NCI-H2081 treated with DMSO at 0.1 percent for 48 hours (cell line): ENCODE measurements at places on chromosomes 1 and 21.

GRCh38 chr1:52474807-52475206 is 70.4 kb downstream of the PRPF38A start:
- DNase-seq, result no peak

DNA sequence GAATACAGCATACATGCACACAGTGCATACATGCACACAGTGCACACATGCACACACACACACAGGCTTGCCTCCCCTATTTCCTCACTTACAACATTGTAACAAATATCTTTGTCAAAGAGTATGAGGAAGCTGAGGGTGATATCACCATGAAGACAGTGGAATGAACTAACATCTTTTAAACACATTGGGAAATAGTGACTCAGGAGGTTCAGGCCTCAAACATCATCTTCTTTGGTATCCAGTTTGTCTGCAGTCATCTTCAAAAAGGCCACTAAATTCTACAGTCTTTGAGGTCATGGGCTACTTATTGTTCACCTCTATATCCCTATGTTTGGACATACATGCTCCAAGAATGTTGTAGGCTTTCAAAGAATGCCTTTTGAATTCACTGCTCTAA is 2.1 kb upstream of the LCE2B start:
- DNase-seq, result no peak

GRCh38 chr1:45033356-45033755 is 21.3 kb downstream of the UROD start:
- DNase-seq, result no peak

DNA sequence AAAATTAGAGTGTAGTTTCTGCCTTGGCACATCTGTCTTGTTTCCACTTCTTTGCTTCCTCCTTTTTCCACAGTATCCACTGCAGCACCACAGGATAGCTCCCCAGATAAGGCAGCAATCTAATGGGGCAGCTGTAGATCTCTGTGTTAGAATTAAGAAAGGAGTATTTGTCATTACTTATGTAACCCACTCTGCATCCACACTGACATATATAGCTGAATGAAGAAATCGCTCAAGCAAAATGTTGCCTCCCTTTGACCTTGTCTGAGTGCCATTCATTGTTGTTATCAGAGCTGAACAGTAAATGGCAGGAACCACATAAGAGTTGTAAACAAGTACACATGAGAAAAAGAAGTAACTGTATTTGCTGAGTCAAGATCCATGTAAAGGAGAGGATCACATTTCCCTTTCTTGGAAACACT is 45.9 kb upstream of the DPH5 start:
- no peak for DNase-seq

DNA sequence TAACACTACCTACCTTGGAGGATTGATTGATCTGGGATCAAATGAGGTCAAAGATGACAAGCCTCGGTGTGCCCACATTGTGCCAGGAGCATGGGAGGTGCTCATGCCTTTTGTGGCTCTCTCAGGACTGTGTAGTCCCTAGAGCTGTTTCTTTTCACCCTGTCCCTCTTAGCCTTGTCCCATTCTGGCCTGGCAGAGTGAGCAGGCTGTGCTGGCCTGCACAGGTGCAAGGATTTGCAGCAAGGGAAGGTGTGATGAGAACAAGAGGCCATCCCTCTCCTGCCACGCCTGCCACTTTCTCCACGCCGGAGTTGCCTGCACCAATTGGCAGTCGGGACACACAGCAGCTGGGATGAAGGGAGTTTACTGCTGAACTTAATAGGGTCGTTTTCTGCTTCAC is 410.6 kb upstream of the VAMP3 start:
- DNase-seq, result no peak

DNA sequence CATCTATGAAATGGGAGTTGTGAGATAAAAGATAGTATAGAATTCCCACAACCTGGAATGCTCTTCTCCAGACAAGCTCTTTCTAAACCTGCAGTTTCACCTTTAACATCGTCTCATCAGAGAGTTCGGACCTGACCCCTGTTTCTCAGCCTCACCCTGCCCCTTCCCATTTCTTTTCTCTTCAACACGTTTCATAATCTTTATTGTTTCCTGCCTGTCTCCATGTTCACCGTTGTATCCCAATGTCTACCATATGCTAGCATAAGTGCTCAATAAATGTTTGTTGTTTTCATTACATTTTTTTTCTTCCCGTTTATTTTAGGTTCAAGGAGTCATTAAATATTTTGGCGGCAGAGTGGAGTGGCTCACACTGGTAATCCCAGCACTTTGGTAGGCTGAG is 32.4 kb downstream of the SESN2 start:
- no peak for DNase-seq

GRCh38 chr21:16116069-16116468 is 386.3 kb downstream of the USP25 start:
- no peak for DNase-seq

DNA sequence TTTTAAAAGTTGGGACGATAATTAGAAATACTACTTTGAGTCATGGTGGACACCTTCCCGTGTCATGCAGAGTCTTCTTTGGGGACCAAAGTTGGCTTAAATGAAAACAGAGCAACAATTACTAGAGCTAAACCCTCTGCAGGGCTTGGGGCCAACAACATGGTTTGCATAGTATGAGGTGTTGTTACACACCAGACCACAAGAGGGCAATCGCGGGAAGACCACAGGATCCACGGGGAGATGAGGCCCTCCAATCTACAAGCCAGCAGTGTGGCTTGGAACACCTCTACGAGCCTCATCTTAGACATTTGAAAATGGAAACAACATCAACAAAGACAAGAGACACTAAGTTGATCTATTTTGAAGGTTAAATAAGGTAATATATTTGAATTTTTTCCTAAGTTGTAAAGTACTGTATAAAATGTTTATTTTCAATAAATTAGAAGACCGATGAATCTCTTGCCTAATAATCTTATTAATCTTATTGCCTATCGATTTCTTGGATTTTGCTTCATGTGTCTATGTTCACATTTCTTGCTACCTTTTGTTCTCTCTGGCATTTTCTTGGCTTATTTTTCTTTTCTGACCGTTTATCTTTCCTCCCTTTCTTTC is 8.2 kb upstream of the SMCP start:
- no peak for DNase-seq

- no peak for DNase-seq
These were observed 11.6 kb downstream of the FAAH start for GRCh38 chr1:46405724-46406123.

DNA sequence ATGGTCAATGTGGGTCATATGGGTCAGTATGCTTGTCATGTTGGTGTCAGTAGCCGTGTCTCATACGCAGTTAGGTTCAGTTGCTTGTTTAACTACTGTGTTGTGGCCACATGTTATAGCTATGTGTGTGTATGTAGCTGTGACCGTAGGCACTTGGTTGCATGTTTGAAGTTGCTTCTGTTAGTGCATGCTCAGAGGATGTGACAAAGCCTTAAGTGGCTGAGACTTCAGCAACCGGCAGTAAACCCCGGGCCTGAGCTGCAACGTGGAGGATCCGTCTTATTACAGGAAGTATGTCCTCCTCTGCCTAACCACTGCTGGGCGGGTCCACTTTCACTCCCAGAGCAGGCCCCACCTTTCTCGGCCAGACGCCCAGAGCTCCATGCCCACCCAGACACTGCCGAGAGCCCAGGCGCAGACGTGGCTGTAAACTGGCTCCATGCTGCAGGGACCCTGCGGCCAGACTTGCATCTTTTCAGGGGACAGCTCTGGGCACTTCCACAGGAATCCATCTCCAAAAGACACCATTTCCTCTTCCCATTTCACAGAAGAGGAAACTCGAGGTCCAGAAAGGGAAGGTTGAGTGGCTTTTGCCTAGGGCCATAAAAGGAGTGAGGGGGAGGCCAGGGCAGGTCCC is 2.2 kb downstream of the TCEA3 start:
- no peak for DNase-seq

GRCh38 chr1:224588515-224588914 is 27.6 kb upstream of the CNIH3 start:
- no peak for DNase-seq

DNA sequence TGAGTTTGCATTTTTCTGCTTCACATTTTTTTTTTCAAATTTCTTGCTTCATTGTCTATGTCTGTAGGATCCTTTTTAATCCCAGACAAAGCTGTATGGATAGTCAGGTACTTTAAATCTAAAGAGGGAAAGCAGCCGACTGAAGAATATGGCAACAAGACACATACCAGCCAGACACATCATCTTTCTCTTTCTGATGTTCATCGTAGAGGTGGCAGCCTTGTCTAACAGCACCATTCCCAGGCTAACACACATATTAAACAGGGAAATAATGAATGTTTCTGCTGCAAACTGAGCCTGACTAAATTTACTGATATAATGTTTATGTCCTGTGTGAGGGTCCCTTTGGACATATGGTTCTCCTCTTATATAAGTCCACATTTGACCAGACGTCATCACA is 3.7 kb upstream of the TEKT2 start:
- DNase-seq, result no peak

DNA sequence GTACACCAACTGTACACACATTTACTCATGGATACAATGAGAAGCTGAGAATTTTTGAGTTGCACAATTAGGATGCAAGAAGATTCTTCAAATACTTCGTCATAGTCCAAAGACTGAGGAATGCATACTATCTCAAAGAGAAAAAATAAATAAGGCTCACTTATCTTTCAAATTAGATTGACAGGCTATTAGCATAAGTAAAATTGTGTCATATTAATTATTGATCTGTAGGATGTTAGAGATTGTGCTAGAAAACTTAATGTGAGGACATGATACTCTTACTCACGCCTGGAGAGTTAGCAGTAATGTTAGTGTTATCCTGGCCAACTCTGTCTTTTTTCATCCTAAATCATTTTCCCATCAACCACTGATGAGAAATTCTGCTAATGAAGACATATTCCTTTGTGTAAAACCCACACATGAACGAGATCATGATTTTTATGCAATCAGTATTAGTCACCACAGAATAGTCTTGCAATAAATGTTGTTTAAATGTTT is 659.0 kb downstream of the LTN1 start:
- DNase-seq, result no peak

DNA sequence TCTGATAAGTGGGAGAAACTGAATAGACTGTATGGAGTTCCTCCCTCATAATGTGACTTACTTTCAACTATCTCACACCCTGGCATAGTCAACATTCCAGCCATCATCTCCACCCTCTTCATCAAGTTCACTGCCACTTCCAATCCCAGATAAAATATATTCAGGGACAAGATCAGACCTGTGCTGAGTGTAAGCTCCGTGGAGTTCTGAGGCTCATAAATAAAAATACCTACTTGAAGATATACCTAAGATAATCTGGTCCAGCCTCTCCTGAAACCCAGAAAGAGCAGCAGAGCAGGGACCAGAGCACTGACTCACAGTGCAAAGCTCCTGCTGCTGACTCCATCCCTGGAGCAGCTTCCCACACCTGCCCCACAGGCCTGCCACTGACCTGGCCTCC is 1.7 kb upstream of the LCE7A start:
- DNase-seq, result no peak

DNA sequence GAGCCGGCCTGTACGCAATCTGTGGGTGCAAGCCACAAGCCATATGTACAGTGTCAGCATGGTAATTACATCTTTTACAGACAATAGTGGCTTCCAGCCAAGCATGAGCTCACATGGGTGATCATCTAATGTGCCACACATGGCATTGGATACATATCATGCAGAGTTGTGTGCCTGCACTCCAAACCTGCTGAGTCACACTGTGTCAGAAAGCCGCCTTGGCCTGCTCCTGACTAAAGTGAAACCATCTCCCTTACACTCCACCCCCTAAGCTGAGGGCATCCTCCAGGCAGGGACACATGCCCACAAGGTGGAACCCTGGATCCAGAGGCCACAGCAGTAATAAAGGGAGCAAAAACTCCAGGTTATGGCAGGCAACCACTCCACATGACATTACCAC is 72.5 kb downstream of the KCNT2 start:
- DNase-seq, result no peak

DNA sequence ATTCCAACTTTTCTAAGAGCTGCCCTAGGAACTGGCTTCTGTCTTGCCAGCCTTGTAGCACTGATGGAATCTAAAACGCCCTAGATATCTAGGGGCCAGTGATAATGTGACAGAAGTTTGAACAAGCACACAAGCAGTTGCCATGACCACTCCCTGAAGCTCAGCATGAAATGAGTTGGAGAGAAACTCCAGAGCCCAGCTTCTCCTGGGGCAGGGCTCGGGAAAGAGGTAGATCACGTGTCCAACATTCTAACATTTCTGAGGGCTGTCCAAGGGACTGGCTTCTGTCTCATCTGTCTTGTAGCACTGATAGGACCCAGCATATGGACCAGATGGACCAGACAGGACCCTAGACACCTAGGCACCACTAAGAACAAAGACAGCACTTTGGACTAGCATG is 37.9 kb downstream of the OMA1 start:
- DNase-seq, result no peak

DNA sequence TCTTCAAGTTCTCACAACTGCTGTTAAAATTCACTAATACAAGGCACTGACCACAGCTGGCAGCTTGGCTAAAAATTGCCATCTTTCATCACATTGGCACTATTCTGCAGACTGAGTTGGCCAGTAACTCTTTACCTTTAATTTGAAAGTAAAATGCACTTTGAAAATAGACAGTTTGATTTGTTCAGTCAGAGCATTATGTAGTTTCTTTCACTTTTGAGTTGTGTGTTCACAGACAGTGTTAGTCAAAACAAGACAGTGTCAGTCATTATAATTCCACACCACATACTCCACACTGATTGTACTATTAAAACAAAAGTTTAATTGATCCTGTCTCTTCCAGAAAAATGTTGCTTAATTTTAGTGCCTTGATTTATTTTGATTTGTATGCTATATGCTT is 160.7 kb downstream of the SDCCAG8 start:
- DNase-seq, result no peak

GRCh38 chr1:228338521-228339051 is 68.0 kb downstream of the TRIM11 start:
- no peak for DNase-seq

GRCh38 chr1:24745711-24746413 is 615 bp downstream of the CLIC4 start:
- no peak for DNase-seq

GRCh38 chr1:57403201-57403600 is 20.7 kb downstream of the DAB1 start:
- DNase-seq, result no peak

GRCh38 chr1:12521096-12521495 is 96.9 kb downstream of the DHRS3 start:
- no peak for DNase-seq

- DNase-seq, result no peak
These were observed 866.3 kb upstream of the B3GALT2 start for GRCh38 chr1:194052514-194053338.
